GM12891 (cell line): ENCODE measurements at places on chromosomes 5 and 9.
A peak's percentile ranks its signal among the peaks of the same experiment; 100 is the strongest.

GRCh38 chr9:9319007-9319406 is 1293.8 kb downstream of the PTPRD start:
- DNase-seq = no peak

DNA sequence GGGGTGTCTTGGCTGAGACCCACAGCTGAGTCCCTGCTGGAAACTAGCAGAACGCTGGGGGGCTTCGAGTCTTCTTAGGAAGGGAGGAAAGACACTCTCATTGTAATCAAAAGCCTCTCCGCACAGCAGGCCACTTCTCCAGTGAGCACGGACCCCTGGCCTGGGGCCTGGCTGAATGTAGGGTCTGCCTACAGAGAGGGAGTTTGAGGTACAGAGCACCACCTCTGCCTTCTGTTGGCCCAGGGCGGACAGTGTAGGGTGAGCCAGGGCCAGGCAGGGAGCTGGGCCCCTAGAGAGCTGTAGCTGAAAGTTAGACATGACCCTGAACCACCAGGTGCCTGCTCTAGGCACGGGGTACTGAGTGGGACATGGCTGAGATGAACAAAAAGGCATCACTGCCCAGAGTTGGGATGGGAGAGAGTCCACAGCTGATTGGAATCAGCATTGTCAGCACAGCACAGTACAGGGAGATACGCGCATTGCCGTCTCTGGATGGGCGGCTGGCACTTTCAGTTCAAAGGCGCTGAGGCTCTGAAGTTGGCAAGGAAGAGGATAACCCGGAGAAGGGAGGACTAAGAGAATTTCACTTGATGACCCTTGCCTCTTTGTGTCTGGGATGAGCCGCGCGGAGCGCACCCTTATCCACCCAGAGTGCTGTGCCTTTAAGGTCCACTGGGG is 363 bp upstream of the SLC25A48 start:
- DNase-seq = no peak

- DNase-seq = no peak
These were observed 70.9 kb downstream of the KCNT1 start for GRCh38 chr9:135772702-135773493.

- DNase-seq = no peak
These were observed 68.8 kb upstream of the GPR151 start for GRCh38 chr5:146584750-146585149.

- no peak for DNase-seq
These were observed 439.3 kb upstream of the KLF4 start for GRCh38 chr9:107928701-107929371.

DNA sequence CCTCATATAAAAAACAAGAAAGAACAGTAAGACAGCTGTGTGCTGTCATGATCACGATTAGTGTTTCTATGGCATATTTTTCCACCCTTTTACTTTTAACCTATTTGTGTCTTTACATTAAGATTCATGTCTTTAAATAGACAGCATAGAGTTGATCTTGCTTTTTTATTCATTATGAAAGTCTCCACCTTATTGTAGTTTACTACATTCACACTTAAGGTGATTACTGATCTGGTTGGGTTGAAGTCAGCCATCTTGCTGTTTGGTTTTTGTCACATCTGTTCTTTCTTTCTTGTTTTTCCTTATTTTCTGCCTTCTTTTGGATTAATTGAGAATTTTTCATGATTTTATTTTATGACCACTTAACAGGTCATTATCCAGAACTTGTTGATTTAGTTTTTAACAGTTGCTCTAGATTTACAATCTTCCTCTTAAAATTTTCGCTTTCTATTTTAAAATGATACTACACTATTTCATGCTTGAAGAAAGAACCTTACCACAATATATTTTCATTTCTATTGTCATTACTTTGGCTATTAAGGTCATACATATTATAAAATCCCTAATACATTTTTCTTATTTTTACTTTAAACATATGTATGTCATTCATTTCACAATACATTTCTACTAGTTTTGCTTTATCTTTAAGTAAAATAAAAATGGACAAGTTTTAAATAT is 292.5 kb downstream of the SH3GL2 start:
- no peak for DNase-seq

GRCh38 chr9:37904445-37905130 is 661 bp upstream of the SLC25A51 start:
- DNase-seq = no peak

DNA sequence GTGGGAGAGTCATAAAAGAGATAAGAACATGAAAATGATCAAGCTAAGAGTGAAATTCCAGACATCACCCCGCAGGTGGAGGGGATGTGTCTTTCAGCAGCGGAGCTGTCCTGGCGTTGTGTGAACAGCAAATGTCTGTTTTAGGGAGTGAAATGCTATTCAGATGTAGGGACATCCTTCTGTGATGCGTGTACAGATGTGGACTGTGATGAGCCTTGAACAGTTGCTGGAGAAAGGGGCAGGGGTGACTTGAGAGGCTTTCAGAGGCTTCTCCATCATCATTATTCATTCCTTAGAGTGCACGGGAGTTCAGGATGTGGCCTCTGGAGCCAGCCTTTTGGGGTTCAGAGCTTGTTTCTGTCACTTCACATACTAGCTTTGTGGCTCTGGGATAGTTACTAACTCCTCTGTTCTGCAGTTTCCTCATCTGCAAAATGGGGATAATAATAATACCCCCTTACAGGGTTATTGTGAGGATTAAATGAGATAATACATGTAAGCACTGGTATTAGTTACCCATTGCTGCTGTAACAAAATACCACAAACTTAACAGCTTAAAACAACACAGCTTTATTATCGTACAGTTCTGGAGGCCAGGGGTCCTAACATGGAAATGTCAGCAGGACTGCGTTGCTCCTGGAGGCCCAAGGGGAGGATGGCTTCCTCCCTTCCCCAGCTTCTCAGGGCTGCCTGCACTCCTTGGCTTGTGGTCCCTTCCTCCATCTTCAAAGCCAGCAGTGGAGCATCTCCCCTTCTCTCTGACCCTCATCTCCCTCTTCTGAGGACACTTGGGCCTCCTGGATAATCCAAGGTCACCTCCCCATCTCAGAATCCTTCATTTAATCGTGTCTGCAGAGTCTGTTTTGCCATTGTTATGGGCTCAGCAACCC is 9.4 kb downstream of the TRAF1 start:
- no peak for DNase-seq

- DNase-seq = no peak
These were observed 287.1 kb upstream of the ZNF462 start for GRCh38 chr9:106575823-106576222.

- DNase-seq = no peak
These were observed 12.9 kb downstream of the SLC6A3 start for GRCh38 chr5:1432296-1432695.

DNA sequence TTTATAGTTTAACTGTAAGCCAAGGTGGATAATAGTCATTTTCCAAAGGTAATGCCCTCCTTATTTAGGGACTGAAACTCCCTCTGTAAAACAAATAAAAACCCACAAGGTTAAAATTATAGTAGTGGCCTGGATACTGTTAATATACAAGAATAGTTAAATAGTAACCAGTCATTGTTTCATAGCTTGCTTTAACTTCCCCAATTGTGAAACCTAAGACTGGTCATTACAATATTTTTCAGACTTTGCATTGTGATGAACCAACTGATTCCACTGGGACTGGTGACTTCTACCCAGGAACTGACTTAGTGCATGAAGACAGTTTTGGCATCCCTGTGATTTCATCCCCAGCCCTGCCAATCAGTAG is 162.6 kb downstream of the SMC2 start:
- DNase-seq = no peak

DNA sequence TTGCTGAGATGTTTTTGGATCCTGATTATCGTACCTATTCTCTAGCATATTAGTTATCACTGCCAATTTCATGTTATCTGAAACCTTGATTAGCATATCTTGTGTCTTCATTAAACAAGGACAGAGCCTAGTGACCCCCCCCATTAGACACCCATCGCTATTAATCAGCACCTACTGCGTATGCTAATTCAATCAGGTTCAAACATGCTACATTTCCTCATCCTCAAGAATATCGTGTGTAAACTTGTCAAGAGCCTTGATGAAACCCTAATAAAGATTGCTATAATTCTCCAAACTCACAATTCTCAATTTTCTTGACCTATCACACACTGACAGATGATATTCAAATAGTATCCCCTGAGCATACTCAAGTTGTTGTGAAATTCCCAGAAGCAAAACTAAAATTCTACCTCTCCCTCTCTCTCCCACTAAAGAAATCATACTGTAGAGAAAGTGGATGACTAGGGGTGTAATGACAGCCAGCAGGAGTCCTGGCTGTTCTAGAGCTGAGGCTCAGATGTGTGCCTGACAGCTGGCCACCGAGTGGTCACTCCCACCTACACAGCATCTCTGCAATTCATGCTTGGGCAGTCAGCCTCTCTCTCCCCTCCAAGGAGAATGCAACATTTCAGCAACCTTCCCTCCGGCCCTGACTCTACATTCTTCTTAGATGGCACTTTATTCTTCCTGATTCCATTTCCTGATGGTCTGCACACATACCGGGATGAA is 9.2 kb upstream of the ZNF354A start:
- DNase-seq = no peak

DNA sequence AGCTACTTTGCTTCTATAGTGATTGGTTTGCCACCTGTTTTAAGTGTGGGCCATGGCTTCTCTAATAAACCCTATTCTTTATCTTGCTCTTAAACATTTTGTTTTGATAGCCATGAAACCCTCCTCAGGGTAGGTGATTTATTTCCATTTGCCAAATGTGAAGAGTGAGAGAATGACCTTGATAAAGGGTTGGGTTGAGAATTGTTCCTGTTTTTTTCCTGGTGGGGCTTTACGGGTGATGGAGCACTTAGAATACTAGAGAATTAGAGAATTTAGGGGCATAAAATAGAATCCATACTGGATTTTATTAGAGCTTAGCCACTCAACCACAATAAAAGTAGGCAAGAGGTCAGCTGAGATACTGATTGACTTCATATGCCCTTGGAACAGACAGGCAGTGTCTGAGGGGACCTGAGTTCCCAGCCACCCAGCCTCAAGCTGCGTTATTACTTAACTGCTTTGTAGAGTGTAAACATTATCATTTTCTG is 68.9 kb downstream of the COMMD10 start:
- DNase-seq = no peak

DNA sequence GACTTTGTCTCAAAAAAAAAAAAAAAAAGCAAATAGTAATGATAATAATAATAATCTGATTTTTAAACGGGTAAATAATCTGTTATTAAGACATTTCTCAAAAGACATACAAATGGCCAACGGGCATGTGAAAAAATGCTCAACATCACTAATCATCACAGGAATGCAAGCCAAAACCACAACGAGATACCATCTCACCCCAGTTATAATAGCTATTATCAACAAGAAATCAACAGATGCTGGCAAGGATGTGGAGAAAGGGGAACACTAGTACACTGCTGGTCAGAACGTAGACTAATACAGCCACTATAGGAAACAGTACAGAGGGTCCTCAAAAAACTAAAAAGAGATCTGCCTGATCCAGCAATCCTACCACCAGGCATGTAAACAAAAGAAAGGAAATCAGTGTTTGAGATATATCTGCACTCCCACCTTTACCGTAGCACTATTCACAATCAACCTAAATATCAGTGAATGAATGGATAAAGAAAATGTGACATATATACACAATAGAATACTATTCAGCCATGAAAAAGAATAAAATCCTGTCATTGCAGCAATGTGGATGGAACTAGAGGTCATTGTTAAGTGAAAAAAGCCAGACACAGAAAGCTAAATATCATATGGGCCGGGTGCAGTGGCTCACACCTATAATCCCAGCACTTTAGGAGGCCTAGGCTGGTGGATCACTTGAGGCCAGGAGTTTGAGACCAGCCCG is 24.9 kb downstream of the VAV2 start:
- no peak for DNase-seq

DNA sequence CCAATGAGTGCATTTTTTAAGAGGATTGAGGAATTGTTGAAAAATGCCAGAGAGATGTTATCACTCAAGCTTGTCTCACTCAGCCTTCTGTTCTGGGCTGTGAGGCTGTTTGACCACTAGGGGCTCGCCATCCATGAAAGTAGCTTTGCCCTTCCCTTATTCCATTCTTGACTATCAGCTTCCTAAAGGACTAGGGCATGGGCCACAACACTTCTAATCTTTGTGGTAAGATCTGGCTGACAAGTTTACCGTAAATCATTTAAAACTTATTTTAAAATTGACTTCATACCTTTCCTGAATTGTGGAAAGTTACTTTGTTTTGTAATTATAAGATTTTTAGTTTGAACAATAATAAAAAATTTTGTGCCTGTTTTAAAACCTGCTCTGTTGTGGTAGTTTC is 49.5 kb downstream of the TJP2 start:
- peak; percentile 27 for DNase-seq

- DNase-seq = no peak
These were observed 79.1 kb upstream of the GPR151 start for GRCh38 chr5:146595088-146595487.

DNA sequence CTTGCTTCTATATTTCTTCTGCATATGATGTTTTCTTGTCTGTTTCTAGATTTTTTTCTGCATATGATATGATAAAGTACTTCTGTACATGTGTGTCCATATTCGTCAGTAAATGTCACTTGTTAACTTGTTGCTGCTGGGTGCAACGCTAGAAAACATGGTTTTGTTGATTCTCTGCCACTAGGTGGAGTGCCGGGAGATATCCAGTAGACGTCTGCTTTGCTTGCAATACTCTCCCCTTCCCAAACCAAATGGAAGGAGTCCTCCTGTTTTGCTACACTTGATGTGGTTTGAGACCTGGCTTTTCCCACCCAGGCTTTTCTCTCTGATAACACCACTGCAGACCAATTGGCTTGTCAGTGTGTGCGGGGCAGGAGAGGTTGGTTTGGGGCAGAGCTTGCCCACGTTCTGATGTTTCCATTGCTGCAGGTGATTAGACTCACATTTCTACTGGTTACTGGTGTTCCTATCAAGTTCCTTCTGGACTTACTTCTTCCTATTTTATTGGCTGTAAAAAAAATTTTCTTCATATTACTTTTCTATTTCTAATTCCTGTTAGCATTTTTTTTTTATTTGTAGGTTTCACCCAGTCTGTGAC is 900.0 kb upstream of the CDH10 start:
- no peak for DNase-seq

GRCh38 chr5:69312459-69313160 is 20.0 kb downstream of the CCDC125 start:
- DNase-seq = no peak

- no peak for DNase-seq
These were observed 4.1 kb downstream of the TRIO start for GRCh38 chr5:14147210-14147609.

GRCh38 chr5:84255315-84255714 is 129.4 kb downstream of the EDIL3 start:
- DNase-seq = peak; percentile 6

GRCh38 chr5:112549605-112550166 is 130.6 kb upstream of the EPB41L4A start:
- no peak for DNase-seq

DNA sequence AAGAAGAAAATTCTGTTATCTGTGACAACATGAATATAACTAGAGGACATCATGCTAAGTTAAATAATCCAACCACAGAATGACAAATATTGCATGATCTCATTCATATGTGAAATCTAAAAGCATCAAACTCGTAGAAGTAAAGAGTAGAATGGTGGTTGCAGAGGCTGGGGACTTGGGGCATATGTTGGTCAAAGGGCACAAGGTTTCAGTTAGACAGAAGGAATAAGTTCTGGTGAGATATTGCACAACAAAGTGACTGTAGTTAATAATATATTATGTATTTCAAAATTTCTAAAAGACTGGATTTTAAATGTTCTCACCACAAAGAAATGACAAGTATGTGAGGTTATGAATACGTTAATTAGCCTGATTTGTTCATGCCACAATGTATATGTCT is 24.8 kb downstream of the GRIA1 start:
- DNase-seq = no peak
